ENCODE measurements at places on chromosomes 3 and 15. TPM values are rescaled to one million over a fixed set of nuclear protein-coding genes. Genes with fewer than 3 reads are reported as not detected.
A peak's percentile ranks its signal among the peaks of the same experiment; 100 is the strongest.

- H3K36me3 ChIP-seq: no peaks in the 10 kb centered on the region
- DNase-seq: no peak
- H3K27me3 ChIP-seq: no peaks in the 10 kb centered on the region
- H3K4me1 ChIP-seq: no peaks in the 10 kb centered on the region
- H3K27ac ChIP-seq: no peak overlapping the region
- H3K4me3 ChIP-seq: no peak overlapping the region
These were observed 99.6 kb upstream of the ROBO2 start for GRCh38 chr3:76940181-76940770.

Gene PXYLP1
- total RNA-seq: 6.9 TPM

Gene EXD1
- total RNA-seq: not detected

Gene EFCAB12
- total RNA-seq: 2.1 TPM

DNA sequence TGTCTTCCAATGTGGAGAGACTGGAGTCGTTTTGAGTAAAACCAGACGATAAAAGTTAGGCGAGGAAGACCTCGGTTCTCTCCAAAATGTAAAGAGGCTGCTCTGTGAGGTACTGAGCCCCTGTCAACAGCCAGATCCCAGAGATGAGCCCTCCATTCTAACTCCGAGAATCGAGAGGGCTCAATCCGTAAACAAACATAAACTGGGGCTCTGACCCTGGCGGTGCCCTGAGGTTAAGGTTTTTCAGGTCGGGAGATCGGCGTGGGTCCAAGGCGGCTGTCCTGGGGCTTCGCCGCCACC is 417 bp downstream of the TBCCD1 start:
- DNase-seq: no peak
- peak overlapping the region; percentile 93 for H3K27ac ChIP-seq
- H3K36me3 ChIP-seq: no peaks in the 10 kb centered on the region
- H3K4me3 ChIP-seq: peak overlapping the region; percentile 58
- H3K27me3 ChIP-seq: no peaks in the 10 kb centered on the region

Gene FBN1
- 108 TPM for total RNA-seq

GRCh38 chr3:144112036-144112435 is 140.4 kb downstream of the DIPK2A start:
- H3K27ac ChIP-seq: no peak overlapping the region
- DNase-seq: no peak
- no peaks in the 10 kb centered on the region for H3K36me3 ChIP-seq
- no peaks in the 10 kb centered on the region for H3K27me3 ChIP-seq

DNA sequence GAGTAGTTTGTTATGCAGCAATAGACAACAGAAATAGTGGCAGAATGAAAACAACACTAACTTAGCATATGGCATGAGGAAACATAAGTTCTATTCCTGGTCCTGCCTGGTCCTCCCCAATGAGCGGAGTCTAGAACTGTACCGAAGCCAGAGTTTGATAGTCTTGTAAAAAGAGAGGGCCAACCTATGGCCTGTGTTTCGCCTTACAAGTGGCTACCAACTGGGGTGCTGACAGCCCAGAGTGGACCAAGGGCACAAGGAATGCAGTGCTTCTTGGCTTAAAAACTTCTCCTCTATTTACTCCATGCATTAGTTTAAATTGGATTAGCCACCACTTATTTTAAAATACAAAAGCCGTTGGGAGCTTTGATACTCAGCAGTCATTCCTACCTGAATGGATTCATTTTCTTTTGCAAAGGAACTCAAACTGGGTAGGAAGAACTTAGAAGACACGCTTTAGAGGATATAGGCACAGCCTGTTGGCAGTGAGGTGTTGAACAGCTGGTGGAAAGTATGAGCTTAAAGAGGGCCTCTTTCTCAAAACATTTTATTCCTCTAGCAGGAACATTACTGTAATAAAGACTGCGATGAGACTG is 302.9 kb downstream of the PLCL2 start:
- H3K4me3 ChIP-seq: no peak overlapping the region
- H3K36me3 ChIP-seq: peaks cover 14% of the 10 kb centered on the region
- peaks cover 20% of the 10 kb centered on the region for H3K4me1 ChIP-seq
- DNase-seq: no peak
- H3K27ac ChIP-seq: no peak overlapping the region

Gene SETMAR
- total RNA-seq: 7.8 TPM

Gene GPR156
- 0.17 TPM for total RNA-seq

DNA sequence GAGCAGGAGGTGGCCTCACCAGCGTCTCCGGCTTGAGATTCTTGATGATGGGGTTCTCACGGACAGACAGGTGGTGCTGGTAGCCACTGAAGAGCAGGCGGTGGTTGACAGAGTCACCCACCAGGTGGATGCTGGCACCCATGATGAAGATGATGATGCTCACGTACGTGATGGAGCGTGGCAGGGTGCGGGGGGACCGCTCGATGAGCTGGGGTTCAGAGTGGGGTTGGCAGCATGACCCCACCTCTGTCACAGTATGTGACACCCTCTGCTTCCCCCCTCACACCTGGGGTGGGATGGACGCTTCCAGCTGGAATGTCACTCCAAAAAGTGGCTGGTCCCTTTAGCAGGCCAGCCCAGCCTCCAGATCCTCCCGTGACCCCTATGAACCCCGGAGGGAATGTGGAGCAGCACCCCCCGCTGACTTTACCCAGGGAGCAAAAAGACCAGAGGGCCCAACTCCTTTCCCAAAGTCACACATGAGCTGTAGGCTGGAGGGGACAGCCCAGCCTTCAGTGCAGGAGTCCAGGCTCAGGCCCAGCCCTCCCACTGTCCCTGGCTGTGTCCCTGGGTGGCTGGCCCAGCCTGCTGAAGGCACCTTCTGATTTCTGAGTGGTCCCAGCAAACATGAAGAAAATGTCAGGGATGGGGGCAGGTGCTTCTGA is 6.7 kb upstream of the CALML4 start:
- H3K36me3 ChIP-seq: peaks cover 14% of the 10 kb centered on the region
- DNase-seq: peak; percentile 70

DNA sequence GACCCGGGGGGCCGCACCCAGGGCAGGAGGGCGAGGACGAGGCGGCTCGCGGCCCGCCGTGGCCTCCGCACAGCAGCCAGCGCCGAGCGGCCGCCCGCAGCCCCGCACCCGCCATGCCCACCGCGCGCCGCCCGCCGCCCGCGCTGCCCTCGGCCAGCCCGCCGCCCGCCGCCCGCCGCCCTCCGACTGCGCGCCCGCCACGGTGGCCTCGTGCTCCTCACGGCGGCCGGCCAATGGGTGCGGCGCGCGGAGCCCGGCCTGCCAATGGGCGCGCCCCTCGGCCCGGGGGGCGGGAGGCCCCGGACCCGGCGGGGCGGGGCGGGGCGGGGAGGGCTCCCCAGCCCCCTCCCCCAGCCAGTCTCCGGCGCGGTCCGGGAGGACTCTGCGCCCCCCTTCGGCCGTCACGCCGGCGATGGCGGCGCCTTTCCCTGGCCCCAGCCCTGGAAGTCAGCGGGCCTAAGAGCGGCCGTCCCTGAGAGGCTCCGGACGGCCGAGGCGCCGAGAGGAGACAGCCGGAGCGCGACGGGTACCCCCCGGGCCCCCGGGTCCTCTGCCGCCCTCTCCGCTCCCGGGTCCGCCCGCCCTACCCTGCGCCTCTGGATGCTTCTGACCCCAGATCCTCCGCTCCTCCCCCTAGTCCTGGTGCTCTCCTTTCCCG is at the start of gene NT5DC2:
NT5DC2 (minus strand) TSS at position 235 of the 658 bp plus-strand sequence; CDS start at position 115, 120 bp downstream.
- H3K36me3 ChIP-seq: no peaks in the 10 kb centered on the region
- H3K27me3 ChIP-seq: peaks cover 17% of the 10 kb centered on the region
- DNase-seq: peak; percentile 86
- peaks cover 56% of the 10 kb centered on the region for H3K4me1 ChIP-seq

DNA sequence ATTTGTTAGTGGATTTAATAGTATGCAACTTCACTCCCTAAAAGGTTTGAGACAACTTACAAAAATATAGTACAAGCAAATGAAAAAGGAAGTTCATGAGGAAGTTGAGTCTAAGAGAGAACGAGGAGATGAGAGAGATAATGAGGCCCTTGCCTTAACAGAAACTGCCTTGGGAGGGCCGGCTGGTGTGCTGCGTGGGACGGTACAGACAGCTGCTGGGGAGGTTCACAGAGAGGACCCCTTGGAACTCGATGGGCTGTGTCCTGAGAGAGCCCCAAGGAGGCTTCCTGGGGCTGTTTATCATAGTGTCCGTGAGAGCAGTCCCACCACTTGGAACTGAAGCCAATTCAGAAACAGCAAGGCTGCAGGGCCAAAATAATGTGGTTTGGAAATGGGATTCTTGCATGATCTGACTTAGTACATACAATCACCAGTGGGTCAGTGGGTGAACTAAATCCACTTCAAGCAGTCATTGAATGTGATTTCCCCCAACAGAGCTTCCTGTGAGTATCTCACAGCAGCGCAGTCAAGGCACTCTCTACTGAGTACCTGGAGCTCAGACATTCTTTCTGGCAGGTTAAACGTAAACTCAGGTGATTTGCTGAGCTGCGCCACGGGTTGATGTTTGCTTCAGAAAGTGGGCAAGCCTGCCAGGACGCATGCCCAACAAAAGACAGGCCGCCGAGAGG is 90.8 kb downstream of the CRTC3 start:
- no peak overlapping the region for H3K4me3 ChIP-seq
- peaks cover 10% of the 10 kb centered on the region for H3K4me1 ChIP-seq
- peak overlapping the region; percentile 37 for H3K27ac ChIP-seq
- no peak for DNase-seq
- no peaks in the 10 kb centered on the region for H3K27me3 ChIP-seq
- peaks cover 97% of the 10 kb centered on the region for H3K36me3 ChIP-seq

Gene MAP6D1
- 1.9 TPM for total RNA-seq

GRCh38 chr3:136255672-136256406 is 5.7 kb downstream of the PCCB start:
- no peak overlapping the region for H3K4me3 ChIP-seq
- DNase-seq: no peak
- no peaks in the 10 kb centered on the region for H3K27me3 ChIP-seq

GRCh38 chr3:38542401-38543298 is 46.5 kb downstream of the EXOG start:
- no peaks in the 10 kb centered on the region for H3K4me1 ChIP-seq
- no peaks in the 10 kb centered on the region for H3K36me3 ChIP-seq
- no peaks in the 10 kb centered on the region for H3K27me3 ChIP-seq
- no peak overlapping the region for H3K4me3 ChIP-seq
- no peak overlapping the region for H3K27ac ChIP-seq
